Left lung (tissue), 14 donors: ENCODE measurements at places on chromosomes 3 and 15. TPM values are rescaled to one million over a fixed set of nuclear protein-coding genes. Genes with fewer than 3 reads are reported as not detected.

PPP2R3A gene
- total RNA-seq = 11.3 TPM

- DNase-seq = no peak
Observed at GRCh38 chr3:177385831-177386301, 188.6 kb upstream of the TBL1XR1 start.

- no peak for DNase-seq
Observed at GRCh38 chr3:169931747-169932520, 20.6 kb downstream of the SAMD7 start.

DZIP1L gene
- 14.0 TPM for total RNA-seq

GRCh38 chr3:24365168-24365567 is 129.5 kb downstream of the THRB start:
- peak; percentile 57 for DNase-seq

GRCh38 chr3:110815008-110815583 is 256.5 kb upstream of the NECTIN3 start:
- DNase-seq = no peak

CLDN11 gene
- 9.9 TPM for total RNA-seq

PROK2 gene
- 18.1 TPM for total RNA-seq

SMCO1 gene
- total RNA-seq = not detected

TRIP4 gene
- total RNA-seq = 23.0 TPM

SPRED1 gene
- total RNA-seq = 59.4 TPM

DNA sequence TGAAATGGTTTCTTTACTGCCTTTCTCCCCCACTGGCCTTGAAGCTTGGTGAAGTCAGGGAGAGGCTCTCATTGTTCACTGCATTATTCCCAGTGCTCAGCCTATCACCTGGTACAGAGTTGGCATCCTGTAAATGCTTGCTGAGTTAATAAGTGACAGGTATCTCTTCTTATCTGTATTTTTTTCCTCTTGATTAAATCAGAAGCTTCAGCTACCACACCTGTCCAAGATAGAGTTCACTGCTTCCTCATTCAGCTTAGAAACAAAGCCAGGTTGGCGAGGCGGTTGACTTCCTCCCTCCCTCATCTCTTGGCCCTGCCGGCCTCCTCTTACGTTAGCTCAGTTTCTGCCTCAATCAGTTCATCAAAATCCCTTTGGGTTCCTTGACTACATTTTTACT is 142.8 kb downstream of the LIPC start:
- no peak for DNase-seq

GRCh38 chr3:33488246-33488645 is 48.0 kb upstream of the UBP1 start:
- no peak for DNase-seq

DNA sequence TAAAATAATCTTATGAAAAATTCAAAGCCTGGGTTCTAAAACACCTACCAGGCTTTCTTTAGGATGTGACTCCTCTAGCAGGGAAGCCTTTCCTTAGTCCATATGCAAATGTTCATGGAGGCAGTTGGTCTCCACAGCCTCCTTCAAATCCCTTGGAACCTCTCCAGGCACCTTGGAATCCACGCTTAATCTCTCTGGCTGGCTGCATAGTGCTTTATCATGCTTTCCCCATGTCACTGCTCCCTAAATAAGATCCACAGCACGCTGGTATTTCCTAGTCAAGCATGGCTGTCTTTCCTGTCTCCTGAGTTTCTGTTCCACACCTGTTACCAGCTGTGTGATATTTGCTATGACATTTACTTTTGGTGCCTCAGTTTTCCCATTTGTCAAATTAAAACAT is 71.3 kb downstream of the CLSTN2 start:
- no peak for DNase-seq

DNA sequence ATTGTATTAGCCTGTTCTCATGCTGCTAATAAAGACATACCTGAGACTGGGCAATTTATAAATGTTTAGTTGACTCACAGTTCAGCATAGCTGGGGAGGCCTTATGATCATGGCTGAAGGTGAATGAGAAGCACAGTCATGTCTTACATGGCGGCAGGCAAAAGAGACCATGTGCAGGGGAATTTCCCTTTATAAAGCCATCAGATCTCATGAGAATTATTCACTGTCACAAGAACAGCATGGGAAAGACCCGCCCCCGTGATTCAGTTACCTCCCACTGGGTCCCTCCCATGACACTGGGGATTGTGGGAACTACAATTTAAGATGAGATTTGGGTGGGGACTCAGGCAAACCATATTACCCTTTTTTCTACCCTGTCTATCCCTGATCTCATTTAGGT is 51.5 kb upstream of the MYZAP start:
- no peak for DNase-seq

SLC28A1 gene
- total RNA-seq = not detected

DNA sequence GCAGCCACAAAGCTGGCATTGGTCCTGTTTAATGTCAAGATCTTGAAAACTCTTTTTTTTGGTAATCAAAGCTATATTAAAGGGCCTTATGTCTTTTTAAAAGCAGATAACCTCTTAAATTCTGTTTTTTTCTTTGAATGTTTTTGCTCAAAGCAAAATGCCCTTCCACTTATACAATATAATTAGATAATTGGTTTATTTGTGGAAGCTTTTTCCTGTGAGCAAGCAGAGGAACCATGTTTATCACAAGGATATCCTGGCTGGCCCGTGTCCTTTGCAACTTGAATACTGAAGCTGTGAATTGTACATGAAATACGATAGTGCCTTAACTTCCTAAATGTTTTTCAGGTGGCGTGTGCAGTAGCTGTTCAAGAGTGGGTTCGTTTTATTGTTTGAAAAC is 2.6 kb downstream of the ST3GAL6 start:
- no peak for DNase-seq

DNA sequence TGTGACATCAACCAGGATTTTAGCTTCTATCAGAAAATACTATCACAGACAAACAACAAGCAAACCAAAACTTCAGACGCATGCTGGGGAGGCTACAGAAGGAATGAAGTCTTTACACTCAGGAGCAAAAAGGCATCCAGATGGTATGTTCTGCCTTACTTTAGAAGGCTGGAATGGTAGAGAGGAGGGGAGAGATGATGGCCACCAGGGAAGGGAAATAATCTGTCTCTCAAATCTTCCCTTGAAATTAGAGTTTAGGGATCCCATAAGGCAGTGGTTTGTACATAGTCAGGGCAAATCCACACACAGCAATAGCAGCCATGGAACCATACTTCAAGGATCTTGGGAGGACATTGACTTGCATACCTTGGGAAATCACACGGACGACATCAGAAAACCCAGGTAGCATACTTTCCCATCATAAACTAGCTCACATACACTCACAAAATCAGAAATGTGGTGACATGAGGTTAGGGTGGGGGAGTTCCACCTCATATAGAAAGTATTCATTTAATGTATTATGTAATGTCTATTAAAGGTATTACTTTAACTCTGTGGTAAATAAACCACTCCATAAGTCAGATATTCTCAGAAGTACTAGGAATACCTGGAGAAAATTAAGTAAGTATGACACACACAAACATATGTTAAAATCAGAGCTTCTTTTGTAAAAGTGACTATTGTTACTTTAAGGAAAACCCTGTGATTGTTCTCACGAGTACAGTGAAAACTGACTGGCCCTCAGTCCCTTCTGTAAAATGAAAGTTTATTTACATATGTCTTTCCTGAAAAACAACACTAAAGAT is 9.4 kb downstream of the BTLA start:
- no peak for DNase-seq

DNA sequence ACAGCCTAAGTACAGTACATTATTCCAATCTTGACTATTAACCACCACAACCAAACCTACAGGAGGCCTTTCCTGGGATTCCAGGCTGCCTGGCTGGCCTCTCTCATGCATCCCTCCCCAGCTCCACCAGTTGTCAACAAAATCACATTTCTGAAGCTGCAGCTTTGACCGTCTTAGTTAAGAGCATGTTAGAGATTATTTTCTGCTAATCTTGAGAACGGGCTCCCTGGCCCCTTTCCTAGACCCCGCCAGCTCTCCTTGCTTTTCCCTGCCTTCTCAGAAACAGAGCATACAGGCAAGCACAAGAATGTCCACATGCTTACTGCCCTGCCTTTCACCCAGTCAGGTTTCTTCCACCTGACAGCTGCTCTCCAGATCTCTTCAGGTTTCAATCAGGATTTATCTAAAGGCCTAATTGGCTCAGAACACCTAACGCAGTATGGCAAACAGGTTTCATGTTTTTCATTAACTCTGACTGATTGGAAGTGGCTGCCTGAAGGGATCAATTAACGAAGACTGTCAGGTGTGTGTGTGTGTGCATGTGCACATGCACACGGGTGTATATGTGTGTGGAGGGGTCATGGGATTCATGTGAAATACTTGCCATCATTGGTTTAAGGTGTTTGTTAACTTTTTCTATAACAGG is 12.3 kb downstream of the KY start:
- DNase-seq = no peak

DNA sequence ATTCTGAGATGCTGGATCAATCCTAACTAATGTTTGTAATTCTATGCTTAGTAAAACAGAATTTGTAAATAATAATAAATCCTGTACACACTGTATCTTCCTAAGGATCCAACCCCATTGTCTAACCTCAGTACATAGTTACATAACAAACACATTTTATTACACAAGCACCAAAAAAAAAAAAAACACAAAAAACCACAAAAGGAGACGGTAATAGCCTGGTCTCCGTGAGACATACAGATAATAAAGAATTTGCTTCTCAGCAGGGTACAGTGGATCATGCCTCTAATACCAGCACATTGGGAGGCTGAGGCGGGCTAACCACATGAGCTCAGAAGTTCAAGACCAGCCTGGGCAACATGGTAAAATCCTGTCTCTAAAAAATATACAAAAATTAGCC is 558.7 kb downstream of the MAGI1 start:
- DNase-seq = no peak

IMPG2 gene
- 0.21 TPM for total RNA-seq

DNA sequence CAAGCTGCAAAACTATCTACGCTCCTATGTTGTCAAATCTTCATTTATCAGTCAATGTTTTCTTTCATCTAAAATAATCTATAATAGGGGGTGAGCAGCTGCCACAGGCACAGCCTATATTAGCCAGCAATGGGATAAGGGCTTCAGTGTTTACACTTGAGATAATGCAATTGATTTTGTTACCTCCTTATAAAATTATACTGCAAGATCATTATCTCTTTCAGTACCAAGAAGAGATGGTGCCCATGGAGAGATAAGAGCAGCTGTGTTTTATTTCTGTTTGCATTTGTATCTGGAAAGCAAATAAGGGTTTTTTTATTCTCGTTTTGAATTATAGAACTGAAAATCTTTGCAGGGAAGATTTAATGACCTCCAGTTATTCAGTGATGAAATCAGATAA is 68.9 kb downstream of the PLD1 start:
- no peak for DNase-seq

- DNase-seq = no peak
Observed at GRCh38 chr3:8555113-8555661, 53.6 kb downstream of the LMCD1 start.

GRCh38 chr15:29268706-29269484 is 727 bp downstream of the NSMCE3 start:
- DNase-seq = peak; percentile 50

DNA sequence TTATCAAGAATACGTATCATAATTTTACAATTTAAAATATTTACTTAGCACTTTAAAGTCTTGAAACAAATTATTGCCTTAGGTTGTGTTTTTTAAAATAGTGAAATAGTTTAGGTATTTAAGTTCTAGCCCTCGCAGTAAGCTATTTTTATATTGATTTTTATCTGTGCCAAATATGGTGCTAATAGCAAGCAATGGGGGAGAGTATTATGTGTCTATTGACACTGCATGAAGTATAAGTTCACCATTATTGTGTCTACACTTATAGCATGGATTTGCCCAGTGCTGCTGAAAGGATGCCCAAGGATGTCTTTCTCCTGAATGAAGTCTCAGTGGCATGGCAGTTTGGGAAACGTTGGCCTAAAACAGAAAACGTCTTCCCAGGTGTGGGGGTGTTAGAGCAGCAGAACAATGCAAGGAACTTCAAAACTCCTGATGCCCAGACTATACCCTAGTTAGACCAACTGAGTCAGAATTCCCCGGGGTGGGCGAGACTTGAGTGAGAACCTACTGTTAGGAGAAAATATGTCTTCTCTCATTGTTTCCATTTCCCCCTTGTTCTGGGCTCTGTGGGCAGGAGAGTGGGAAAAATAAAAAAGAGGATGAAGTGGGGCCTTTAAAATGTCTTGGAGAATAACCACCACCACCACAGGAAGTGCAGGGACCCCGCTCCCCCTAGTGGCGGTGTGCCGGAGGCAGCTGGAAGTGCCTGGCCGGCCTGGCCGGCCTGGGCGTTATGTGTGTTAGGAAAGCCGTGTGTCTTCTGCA is 104.2 kb upstream of the SLC7A14 start:
- peak; percentile 49 for DNase-seq

DNA sequence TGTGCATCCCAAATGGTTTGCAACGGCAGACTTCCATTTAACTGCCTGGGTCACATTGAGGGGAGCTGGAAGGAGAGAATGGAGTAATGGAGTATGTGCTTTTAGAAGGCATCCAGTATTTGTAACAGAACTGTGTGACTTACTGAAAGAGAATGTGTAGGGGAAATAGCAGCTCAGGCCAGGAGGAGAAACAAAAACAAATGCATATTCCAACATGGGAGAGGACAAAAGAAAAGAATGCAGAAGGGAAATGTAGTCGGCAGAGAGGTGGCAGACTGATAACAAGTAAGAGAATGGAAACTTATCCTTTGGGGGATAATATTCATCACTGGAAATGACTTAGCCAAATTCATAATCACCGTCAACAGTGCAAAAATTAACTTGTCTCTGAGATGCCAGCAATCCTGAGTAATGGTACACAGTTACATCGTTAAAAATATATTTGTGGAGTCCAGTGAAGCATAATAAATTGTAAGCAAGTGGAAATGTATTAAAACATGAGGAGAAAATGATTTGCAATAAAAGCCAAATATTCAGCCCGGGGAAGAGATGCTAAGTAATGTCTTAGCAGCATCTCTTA is 294.9 kb upstream of the SGO1 start:
- DNase-seq = no peak

- DNase-seq = peak; percentile 96
Observed at GRCh38 chr15:59372352-59373211, at the start of gene MYO1E. Gene MYO1E (minus strand): TSS chr15:59372871. CDS start chr15:59372500, 371 bp downstream.

- DNase-seq = no peak
Observed at GRCh38 chr15:77798151-77798835, 165.6 kb upstream of the LINGO1 start.

RHOA gene
- total RNA-seq = 480 TPM

IL20RB gene
- total RNA-seq = 1.9 TPM

DNA sequence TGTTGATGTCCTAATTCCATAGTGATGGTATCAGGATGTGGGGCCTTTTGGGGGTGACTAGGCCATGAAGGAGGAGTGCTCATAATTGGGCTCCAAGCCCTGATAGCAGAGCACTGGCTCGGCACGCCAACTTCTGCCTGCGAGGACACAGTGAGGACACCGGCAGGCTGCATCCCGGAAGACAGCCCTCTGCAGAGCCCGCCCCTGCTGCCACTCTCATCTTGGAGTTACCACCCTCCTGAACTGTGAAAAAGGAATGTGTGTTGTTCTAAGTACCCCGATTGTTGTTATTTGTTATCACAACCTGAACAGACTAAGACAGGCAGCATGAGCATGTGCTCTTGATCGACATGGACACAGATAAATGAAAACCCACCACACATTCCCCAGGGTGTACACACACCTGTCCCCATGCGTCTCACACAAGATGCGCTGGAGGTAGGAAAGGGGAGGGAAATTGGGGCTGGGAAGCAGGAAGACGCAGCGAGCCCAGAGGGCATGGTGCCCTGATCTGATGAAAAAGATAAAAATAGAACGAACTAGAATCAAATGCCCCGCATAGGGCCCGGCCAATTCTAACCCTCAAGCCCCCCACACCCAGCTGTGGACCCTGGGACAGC is 40.1 kb downstream of the RPN1 start:
- DNase-seq = no peak

- peak; percentile 51 for DNase-seq
Observed at GRCh38 chr3:51974277-51974962, 444 bp upstream of the ABHD14A start.

- DNase-seq = no peak
Observed at GRCh38 chr3:12501360-12502020, 17.2 kb downstream of the TSEN2 start.
